GM19239 (cell line): ENCODE measurements at places on chromosomes 4 and X.

DNA sequence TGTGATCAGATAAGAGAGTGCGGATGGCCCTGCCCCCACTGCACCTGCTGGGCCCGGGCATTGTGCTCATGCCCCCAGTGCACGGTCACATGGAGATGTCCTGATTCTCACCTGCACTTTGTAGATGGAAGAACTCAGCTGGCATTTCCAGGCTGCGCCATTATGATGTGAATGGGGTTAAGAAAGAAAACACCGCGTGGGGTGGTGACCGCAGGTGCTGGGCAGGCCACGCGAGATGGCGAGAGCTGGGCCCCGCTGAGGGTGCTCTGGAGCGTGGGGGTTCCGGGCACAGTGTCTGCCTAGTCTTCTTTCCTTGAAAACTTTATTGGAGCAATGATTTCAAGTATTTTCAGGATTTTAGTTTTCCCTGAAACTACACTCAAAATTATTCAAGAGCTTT is 17.8 kb upstream of the HGFAC start:
- no peak for DNase-seq

DNA sequence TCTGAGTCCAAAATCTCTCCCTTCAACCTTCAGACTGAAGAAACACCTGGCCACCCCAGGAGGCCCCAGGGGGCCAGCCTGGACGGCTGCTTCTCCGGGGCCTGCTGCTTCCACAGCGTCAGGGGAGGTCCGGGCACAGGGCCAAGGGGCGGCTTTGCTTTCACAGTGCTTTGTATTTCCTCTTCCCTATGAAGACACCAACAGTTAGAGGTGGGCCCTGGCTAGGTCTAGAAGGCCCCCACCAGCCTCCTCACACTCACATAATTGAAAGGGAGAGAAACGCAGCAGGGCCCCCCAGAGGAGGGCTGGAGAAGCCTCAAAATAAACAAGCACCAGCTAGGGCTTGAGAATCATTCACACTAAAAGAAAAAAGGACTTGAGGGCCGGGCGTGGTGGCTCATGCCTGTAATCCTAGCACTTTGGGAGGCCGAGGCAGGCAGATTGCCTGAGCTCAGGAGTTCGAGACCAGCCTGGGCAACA is 17.8 kb downstream of the SCD5 start:
- DNase-seq, result peak; percentile 9

DNA sequence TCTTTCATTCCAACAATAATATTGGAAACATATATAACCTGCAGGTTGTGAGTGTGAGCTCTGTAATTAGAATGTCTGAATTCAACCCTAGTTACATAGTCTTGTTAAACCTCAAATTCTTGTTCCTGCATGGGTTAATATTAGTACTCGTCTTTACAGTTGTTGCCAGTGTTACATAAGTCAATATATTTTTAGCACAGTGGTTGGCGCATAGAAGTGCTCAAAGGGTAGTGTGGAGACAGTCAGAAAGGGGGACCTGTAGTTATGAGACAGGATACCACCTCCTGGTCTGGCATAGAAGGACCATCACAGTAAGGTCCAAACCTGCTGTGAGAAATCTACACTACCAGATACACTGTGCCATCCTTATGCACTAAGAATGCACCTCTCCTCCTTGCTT is 1045.9 kb upstream of the SLIT2 start:
- no peak for DNase-seq

- no peak for DNase-seq
These were observed 59.8 kb upstream of the COX18 start for GRCh38 chr4:73129319-73129718.

DNA sequence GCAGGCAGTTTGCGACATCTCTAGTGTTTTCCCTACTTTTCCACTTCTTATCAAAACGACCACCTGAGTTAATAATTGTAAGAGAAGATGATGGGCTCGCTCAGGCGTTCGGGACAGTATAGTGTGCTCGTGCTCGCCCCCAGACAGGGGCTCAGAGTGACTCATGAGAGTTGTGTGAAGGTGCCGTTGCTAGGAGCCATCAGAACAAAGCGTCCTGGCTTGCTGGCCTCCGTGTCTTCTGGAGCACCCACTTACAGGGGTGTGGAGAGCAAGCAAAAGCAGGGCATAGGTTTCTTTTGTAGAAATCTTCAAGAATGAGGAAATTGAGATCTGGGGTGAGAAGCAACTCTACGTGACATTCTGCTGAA is 73.0 kb upstream of the ADGRG2 start:
- DNase-seq, result no peak

DNA sequence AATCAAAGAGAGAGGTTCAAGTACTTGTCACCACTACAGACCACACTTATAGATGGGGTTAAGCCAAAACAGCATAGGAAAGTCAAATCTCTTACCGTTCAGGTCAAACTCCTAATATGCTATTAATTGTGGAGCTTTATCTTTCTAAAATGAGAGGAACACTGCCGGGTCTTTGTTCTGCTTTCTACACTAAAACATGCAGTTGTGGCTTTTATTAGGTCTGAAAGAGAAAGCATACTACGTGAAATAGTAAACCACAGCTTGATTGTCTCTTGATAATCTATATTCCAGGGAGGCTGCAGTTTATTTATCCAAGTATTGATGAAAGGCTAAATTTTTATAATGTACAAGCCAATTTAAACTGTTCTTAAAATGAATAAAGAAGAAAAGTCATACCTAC is 12.3 kb upstream of the INPP4B start:
- DNase-seq, result no peak

- no peak for DNase-seq
These were observed 222.5 kb downstream of the MGST2 start for GRCh38 chr4:139887962-139888735.

DNA sequence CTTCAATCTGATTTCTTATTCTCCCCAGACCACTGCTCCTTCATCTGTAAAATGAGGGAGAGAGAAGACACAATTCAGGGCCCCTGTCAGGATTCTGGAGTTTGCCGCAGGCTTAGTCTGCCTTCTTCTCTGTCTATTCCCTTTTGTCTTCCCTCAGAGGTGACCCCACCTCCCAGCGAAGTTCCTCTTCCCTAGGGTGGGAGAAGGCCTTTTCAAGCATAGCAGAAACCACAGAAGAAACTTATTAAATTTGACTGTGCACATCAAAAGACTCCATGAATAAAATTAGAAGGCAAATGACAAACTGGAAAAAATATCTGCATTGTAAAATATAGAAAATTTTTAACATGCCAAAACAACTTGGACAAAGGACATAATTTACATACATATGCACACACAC is 148.8 kb downstream of the HNRNPD start:
- no peak for DNase-seq

GRCh38 chr4:155510771-155511170 is 134.0 kb upstream of the MAP9 start:
- no peak for DNase-seq

DNA sequence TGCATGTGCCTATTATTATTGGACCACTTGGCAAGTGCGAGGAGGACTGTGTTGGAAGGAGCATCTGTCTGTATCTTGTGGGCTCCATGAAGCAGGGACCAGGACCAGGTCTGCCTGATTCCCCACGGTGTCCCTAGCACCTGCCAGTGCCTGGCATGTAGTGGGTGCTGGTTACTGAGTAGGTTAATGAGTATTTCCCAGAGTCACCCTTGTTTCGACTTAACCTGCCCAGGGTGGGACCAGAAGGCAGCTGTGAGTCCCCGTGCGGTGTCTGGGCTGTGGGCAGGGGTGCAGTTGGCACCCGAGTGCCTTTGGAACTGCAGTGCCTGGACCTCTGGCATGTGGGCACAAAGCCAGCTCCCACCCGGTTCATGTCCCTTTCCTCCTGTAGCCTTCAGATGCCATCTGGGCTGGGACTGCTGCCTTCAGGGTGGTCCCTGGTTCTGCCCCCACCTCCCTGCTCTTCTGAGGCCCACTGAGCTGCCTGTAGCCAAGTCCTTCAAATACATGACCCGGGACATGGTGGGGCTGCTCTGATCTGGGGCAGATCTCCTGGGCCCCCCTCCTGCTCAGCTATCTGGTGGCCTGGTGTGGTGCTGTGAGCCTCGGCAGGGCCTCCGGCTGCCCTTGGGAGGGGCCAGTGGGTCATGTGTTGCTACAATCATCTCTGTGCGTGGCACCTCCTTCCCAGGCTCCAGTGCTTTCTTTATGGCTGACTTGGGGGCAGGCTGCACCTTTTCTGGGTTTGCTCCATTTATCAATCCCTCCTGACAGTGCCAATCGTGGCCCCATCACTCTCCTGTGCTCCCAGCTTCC is 53.0 kb upstream of the SORCS2 start:
- DNase-seq, result no peak

DNA sequence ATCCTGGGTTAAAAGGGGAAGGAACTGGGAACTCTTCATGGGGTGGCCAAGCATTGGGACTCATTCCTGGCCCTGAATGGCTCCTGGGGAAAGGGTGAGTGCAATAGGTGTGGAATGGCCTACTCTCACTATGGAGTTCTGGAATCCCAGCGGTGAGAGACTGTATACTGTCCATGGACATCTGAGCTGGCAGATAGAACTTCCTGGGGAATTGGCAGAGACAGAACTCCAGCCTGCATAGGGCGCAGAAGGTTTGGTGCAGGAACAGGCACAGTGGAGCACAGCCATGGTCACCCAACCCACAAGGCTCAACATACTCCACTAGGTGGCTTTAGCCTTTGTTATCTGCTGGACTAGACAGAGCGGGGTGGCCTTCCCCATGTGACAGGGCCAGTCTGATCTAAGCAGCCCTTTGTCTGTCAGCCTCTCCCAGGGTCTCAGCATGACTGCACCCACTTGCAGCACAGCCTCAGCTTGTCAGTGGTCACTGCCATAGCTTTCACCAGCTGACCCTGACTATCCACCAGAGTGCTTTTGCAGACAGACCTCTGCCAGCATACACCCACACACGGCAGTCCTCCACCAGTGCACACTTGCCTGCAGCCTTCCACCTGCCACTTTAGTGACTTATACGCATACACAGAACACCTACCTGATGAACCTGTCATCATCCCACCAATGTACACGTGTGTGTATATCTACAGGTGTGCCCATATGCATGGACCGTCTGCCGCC is 48.4 kb downstream of the TECRL start:
- no peak for DNase-seq

DNA sequence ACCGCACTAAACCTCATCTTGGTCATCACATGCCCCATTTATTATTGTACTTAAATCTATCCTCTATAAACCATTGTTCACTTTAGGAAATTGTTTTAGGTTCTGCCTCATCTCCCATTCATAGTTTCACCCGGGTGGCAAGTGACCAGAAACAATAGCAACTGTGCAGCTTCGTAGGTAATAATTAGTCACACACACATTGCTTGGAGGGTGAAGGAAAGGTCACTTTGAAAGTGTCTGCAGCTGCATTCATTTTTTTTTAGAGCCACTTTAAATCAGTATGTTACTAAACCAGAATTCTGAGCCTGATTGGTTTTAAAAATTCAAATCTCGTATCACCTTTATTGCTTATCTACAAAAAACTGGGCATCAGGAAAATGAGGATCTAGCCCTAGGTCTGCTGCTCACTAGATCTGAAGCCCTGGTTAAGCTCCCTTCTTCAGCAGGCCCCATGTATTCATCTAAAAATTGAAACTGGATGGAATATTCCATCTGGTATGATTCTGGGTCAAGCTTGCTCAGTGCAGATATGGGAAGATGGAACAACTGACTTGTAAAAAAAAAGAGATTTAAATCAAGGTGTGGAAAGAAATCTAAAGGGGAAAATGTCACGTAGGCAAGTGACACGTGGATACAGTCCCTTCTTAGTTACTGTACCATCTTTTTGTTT is 62.4 kb downstream of the LIMCH1 start:
- DNase-seq, result no peak

- DNase-seq, result no peak
These were observed 5.2 kb upstream of the NAP1L5 start for GRCh38 chr4:88702782-88703181.

DNA sequence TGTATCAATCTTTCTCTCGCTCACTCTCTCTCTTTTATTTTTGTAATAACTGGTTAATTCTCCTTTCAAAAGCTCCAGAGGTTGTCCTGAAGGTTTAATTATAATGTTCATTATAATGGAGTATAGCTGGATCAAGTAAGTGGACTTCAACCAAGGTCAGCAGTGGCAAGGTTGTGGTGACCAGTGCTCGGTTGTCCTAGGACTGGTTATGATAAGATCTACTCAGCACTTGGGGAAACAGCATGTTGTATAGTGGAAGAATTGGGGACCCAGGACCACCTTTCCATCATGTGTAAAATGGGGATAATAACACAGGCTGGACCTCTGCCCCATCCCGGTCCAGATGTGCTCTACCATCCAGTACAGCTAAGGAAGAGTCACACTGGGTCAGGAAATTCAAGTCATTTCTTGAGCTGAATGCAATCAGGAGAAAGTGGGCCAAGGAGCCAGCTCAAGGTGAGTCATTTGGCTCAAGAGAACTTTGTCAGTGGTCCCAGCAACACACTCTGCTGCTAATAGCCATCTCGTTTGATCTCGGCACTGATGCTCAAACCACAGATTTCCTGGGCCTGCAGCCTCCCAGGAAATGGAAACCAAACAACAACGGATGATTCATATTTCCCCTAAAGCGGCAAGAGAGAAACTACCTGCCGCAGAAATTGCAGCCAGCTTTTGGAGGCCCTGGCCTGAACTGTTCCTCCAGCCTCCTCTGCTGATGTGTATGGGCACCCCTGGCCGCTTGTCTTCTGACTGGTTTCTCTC is 123.6 kb upstream of the RBPJ start:
- DNase-seq, result peak; percentile 53

DNA sequence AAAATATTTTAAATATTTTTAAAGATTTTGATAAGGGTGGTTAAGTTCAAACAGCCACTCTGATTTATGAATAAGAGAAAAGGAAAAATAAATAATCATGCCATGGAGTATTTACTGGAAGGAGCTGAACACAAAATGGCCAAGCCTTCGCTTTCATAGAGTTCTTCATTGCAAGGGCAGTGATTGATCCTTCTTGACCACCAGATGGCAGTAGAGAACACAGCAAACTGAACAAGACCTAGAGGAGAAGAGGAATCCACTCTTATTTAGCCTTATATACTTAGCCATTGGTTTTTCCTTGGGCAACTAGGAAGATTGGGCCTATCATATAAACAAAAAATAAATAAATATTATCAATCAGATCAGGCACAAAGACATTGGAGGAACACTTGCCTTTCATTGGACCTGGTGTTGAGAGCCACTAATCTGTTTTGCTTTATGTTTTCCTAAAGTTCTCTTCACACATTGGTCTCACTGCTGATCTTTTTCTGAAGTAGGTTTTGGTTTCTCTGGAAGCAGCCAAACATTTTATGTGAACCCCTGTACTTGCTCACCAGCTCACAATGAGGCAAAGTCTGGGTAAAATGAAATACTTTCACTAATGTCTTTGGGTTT is 58.1 kb upstream of the PARM1 start:
- peak; percentile 19 for DNase-seq

DNA sequence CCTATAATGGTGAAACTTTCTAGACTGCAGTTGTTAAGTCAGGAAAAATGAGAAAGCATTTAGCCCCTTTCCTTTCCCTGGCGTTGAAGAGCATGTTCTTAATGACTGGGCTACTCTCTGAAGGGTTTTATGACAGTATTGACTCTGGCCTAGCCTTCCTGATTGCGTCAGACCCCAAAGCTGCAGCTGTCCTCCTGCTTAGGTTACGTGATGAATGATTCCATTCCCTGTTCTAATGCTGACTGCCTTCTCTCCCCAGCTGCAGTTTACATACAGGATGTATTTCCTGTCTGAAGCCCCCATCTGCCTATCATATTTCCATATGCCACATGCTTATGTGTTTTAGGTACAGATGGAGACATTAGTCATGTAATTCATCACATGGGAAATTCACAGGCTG is 105.8 kb upstream of the EGFL6 start:
- DNase-seq, result no peak

- no peak for DNase-seq
These were observed 1.2 kb downstream of the ARHGAP6 start for GRCh38 chrX:11664211-11665167.

- DNase-seq, result no peak
These were observed 63.6 kb downstream of the IRF2 start for GRCh38 chr4:184410748-184411147.

GRCh38 chr4:144901141-144901540 is 196.9 kb downstream of the ANAPC10 start:
- no peak for DNase-seq
